ENCODE measurements at places on chromosomes 6 and 20. TPM values are rescaled to one million over a fixed set of nuclear protein-coding genes. Genes with fewer than 3 reads are reported as not detected.

- DNase-seq, result no peak
Measured at GRCh38 chr20:20134941-20135575, 82.7 kb downstream of the CFAP61 start.

The DEFB116 gene
- total RNA-seq, result not detected

The HTR1E gene
- total RNA-seq, result not detected

DNA sequence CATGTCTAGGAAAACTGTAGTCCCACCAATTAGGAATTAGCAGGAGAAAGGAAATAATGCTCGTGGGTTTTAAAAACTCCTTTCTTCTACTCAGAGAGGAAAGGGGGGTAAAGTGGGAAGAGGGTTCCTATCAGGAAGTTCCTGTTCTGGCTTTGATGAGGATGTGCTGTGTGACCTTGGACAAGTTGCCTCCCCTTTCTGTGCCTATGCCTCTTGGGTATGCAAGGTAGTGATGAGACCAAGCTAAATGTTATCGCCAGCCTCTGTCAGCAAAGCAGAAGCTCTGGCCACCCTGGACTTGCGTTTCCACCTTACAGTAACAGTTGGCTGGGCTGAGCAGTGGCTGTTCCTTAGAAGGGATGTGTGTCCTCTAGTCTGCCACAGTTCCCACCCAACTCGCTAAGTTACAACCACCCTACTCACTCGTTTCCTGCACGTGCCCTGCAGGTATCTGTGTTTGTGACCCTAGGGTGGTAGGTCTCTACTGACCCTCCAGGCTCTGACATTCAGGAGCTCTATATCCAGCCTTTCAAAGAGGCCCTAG is 110.0 kb downstream of the PREX1 start:
- DNase-seq, result no peak

DNA sequence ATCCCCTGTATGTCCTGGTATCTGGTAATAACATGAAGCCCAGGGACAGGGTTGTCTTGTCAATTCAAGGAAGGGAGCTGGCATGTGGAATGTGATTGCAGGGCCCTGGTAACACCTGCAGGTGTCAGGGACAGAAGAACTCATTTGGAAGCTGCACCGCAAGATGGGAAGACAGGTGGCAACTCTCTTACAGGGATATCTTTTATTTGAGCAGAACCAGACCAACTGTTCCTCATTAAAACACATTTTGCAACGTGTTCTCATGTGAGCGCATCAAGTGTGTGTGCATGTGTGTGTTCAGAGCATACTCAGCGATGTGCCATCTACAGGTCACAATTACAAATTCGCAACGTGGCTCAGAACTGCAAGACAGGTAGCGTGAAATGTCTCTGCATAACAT is 370.9 kb upstream of the SOX4 start:
- no peak for DNase-seq

The BMP7 gene
- not detected for total RNA-seq

DNA sequence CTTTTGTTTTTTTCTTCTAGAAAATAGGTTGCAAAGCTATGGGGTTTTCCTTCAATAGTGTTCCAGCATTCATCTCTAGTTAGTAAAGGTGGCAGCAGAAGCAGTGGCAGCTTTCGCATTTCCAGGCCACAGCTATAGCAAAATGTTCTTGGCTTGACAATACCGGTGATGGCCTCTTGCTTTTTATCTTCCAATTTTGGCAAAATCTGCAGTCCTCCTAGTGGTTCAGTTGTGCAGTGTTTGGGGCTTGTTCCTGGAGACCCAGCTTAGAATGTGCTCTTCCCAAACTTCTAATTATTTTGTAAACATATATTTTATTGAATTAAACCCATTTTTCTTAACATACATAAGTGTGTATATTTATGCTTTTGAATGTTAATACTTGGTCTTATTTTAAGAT is 370.6 kb upstream of the MAN1A1 start:
- no peak for DNase-seq

DNA sequence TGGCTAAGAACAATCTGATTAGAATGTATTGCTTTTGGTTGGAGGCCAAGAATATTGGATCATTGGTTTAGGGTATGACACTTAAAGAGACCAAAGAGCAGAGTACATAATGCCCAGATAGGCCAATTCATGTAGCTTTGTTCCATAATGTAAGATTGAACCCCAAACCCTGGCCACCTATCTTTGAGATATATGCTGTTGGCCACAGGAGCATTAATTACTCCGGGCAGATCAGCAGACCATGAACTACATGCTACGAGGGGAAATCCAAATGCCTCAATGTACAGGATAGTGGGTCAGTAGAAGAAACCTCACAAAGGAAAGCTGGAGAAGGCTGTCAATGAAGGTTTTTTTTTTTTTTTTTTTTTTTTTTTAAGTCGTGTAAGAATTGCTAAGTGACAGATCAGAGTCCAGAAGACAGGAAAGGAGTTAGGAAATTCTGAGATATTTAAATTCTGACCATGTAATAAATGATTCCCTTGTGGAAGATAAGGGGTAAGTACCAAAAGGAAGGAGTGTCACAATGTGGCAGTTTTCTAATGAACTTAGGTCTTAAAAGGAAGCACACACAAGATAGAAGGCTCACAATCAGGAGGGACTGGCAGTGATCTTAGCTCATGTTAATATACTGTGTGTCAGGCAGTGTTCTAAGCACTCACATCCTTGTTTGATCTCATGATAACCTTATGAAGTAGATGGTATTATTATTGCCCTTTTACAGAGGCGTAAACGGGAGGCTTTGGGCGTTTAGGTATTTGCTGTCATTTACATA is 61.4 kb downstream of the CARMIL1 start:
- DNase-seq, result no peak

The SLCO4A1 gene
- 59.2 TPM for total RNA-seq

The PI16 gene
- not detected for total RNA-seq

The ADGRF1 gene
- total RNA-seq, result not detected

DNA sequence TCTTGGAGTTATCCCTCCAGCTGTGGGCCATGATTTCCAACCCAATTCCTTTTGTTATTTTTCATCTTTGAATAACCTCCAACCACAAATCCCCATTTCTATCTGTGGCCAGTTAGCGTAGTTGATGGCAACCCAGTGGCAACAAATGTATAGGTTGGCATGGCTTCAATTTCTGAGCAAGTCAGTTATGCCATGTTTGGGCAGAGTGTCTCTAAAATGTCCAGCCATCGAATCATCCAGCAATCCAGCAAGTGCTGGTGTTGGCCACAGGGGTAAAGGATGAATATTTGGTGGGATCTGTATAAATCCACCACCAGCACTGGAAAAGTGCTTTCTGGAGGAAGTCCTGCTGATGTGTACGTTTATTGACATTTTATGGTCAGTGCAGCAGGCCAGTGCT is 233.3 kb downstream of the MYLK4 start:
- no peak for DNase-seq

The ULBP1 gene
- total RNA-seq, result 0.41 TPM

DNA sequence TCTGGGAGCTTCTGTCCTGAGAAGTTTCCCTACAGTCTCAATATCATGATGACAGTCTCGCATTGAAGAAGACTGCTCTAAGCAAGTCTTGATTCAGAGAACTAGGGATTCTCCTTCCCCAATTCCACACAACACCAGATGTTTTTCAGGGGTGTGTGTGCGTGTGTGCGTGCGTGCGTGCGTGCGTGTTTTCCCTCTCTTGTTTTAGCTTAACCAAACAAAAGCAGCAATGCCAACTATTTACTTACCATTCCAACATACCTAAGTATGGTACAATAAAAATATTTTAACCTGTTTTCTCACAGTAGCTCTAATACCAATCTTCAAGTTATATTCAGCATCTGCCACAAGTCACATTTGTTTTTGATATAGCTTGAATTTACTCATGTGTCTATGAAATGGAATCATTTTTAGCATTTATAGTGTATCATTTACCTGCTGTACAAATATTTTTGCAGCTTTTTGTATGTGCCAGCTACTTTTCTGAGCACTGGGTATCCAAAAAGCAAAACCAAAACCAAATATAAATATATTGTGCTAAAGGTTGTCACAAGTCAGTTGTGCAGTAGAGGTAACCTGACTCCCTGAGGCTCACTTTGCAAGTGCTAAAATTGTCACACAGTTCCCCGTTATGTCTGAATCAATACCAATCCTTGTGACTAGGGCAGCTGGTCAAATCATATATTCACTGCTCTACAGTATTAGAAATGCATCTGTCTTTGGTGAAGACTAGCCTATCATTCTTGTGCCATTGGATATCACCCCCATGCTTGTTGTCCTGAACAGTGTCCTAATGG is 21.7 kb upstream of the MYLIP start:
- DNase-seq, result no peak

- no peak for DNase-seq
Measured at GRCh38 chr6:121794630-121795029, 359.2 kb downstream of the GJA1 start.

GRCh38 chr6:146028851-146029572 is at the start of gene GRM1:
TSS of gene GRM1 (plus strand) at chr6:146029062. CDS start at chr6:146029518, 456 bp downstream.
- DNase-seq, result no peak

DNA sequence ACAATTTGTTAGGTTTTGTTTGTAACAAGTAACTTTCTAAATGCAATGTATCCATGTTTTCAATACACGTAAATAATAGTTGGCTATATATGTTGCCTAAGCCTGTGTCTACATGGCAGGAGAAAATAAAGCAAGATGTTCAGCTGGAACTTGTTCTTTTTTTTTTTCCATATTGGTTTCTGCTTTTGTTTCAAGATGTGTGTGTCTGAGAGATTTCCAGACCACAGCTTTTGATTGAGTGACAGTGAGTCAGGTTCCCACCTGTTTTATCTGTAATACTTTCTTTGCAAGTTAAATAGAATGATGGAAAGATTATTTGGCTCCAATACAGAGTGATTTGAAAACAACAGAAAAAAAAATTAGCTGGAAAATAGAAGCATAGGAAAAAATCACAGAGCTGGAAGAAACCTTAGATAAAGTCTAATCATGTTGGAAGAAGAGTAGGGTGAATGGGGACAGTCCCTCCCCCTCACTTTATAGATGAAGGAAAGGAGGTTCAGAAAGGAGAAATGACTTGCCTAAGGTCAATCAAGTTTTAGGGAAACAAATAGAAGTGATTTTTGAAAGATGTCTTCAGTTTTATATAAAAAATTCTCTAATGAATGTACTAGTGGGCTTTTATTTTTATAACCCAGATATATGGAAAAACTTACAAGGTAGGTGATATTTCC is 150.9 kb upstream of the STMND1 start:
- DNase-seq, result no peak

- no peak for DNase-seq
Measured at GRCh38 chr20:61360296-61360695, 108.2 kb downstream of the CDH4 start.

DNA sequence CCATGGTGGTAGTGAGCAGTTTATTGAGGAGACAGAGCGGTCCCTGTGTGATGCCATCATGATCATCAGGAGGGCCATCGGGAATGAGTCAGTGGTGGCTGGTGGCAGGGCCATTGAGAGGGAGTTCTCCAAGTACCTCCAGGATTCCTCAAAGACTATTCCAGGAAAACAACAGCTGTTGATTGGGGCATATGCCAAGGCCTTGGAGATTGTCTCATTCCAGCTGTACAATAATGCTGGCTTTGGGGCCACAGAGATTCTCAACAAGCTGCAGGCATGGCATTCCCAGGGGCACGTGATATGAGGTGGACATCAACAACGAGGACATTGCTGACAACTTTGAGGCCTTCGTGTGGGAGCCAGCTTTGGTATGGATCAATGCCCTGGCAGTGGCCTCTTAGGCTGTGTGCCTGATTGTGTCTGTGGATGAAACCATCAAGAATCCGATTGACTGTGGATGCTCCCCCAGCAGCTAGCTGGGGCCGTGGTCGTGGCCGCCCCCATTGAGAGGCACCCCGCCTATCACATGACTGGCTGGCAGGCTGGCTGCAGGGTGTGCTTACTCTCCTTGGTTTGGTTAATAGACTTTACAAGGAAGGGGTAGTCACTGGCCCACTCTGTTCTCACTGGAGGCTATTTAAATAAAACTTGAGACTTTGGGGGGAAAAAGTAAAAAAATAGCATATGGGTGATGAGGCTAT is 16.7 kb downstream of the RAET1E start:
- DNase-seq, result no peak

DNA sequence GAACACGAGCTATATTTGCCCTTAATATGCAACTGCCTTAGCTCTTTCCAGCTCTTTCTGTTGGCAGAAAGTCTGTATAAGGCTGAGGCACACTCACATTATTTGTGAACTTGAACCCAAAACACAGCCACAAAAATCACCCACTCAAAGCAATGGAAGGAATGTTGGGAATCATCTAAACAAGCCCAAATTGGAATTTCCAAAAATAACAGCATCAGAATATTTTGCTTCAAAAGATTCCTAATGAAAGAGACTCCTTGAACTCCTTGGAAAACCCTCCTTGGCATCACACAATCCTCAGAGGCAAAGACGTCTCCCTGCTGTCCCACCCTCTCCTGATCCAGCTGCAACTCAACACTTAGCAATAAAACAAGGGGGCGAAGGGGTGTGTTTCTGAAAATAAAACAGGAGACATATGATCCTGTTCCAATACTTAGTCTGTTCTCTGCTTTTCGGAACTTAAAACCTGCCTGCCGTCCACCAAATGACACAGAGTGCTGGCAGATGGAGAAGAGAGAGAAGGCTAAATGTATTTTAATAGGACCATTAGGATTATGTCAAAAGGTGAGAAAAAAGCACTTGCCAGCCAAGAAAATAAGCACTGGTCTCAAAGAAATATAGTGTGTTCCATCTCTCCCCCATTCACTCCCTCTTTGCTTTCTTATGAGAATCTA is 320.7 kb upstream of the JARID2 start:
- DNase-seq, result no peak

DNA sequence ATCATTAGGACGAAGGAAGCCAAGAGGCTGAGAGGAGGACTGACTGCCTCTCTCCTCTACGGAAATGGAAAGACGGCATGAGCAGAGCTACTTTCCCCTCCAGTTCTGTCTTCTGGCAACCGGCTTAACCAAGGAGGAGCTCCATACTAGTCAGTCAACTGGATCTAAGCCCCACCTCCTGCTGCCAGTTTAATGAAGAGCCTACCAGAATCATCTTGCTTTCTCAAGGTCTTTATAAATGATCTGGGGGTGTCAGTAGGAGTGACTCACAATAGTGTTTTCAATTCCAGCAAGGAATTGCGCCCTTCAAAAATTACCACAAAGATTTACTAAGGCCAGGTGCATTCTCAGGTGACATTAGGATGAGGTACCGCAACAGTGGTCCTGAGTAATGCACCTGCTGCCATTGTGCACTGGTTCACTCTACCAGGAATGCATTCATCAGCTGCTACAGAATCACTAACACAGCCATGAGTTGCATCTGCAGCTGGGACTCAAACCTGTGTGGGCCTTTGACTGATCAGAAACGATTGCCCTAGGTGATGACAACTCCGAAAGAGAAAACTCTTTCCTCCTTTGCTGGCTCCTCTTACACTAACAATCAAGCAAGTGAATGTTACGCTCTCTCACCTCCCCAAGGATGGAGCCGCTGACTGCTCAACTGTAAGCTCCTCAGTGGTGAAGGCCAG is 2.8 kb downstream of the UQCC2 start:
- DNase-seq, result no peak

- no peak for DNase-seq
Measured at GRCh38 chr6:6723921-6724538, 135.5 kb downstream of the LY86 start.

The MUCL3 gene
- not detected for total RNA-seq

The HLA-DOB gene
- 3.6 TPM for total RNA-seq

The NTSR1 gene
- total RNA-seq, result not detected

The C4A gene
- 2.6 TPM for total RNA-seq

- no peak for DNase-seq
Measured at GRCh38 chr6:12566618-12567123, 149.9 kb upstream of the PHACTR1 start.
